ENCODE measurements at places on chromosomes 5 and 9.

DNA sequence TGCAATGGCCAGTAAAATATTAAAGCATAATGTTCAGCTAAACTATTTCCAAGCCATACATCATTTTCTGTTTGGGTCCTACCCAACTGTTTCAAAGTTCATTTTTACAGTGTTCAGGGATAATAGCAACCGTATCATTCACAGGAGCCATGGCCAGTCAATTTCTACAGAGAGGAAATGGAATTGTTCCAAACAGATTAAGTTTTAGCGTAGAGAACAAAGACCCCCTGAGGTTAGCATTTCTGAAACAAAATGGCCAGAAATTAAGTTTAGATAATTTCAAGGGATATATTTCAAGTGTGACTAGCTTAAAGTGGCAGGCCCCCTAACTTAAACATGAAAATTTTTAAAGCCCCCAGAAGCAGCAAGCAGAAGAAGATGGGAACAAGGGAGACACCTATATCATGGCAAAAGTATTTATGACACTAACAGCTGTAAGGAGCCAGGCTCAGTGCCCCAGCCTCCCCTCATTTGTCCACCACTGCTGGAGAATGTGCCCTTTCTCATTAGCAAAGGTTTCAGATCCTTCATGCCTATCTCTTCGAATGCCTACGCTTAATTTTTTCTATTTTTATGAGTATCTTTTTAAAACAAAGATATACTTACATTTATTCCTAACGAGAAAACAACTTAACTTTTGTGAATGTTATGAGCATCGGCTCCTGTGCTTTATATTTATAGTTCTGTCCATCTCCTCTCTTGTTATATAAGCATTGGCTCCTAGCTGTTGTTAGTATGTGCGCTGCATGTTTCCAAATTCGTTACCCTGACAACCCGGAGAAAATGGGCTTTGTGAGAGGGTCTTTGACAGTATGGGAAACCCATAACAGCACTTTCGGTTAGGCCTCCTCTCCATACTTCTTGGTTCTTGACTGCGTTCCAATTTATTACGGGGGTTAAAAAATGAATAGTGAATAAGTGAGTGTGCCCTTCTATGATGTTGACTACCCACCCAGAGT is 116.3 kb downstream of the MED27 start:
- DNase-seq: no peak

- no peak for DNase-seq
Observed at GRCh38 chr5:93092349-93093105, 488.5 kb downstream of the NR2F1-AS1 start.

DNA sequence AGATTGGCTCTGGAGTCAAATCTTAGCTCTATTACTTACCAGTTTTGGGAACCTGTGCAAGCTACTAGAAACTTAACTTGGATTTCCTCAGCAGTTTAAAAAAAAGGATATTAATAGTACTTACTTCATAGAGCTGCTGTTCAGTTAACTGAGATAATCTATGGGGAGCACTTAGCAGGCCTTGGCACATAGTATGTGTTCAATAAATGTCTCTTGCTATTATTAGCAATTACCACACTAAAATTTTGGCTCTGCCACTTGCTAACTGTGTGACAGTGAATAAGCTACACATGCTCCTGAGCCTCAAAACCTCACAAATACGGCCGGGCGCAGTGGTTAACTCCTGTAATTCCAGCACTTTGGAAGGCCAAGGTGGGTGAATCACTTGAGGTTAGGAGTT is 55.9 kb downstream of the CDK5RAP2 start:
- no peak for DNase-seq

GRCh38 chr9:9557804-9558334 is 1054.9 kb downstream of the PTPRD start:
- no peak for DNase-seq

- no peak for DNase-seq
Observed at GRCh38 chr9:136257381-136258298, 12.0 kb upstream of the QSOX2 start.

GRCh38 chr5:7667216-7667767 is 183.6 kb downstream of the CFAP90 start:
- DNase-seq: no peak

- no peak for DNase-seq
Observed at GRCh38 chr5:144131261-144131660, 39.2 kb downstream of the YIPF5 start.

GRCh38 chr9:113650207-113651131 is 186.9 kb downstream of the RGS3 start:
- DNase-seq: no peak

- no peak for DNase-seq
Observed at GRCh38 chr5:168176251-168176650, 115.2 kb upstream of the WWC1 start.

- no peak for DNase-seq
Observed at GRCh38 chr5:57243286-57244137, 69.7 kb downstream of the GPBP1 start.

DNA sequence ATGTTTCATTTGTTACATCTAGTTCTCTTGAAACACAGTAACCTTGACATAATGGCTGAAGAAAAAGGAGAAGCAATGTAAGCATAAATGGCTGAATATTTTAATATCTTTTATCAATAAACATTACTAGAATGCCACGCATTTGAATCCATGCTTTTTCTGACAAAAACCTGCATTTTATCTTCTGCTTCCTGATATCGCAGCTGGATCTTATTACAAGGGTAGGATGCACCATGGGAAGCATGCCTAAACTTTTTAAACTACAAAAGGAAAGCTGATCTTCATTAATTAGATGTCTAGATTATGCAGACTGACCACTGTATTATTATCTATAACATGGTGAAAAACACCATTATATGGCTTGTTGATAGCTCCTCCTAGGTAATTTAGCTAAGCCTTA is 156.6 kb downstream of the SLF1 start:
- DNase-seq: no peak

DNA sequence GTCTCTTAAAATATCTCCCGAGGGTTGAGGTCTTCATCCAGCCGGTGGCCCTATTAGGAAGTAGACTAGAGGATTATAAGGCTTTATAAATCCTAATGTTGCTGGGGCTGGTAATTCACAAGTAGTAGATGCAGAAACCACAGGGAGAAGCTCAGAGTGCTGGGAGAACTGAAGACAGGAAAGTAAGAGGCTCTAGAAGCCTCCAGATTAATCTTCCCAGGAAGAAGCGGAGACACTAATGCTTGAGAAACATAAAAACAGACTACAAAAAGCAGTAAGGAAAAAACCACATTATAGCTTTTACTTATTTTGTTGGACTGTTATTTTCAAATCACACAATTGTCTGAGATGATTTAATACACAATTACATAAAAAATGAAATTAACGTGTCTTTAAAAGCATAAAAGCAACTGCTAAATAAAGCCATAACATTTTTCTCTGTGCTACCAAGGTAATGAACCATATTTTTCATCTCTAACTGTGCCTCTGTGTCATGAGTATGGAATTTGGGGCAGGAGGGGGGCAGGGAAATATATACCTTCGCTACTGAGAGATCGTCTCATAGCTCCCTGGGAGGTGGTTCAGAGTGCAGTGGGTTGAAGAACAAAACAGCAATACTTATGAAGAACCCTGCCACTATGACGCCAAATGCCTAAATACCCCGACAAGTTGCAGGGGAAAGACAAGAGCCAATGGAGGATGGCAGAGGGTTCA is 806.2 kb upstream of the WWC1 start:
- DNase-seq: no peak

GRCh38 chr5:102286476-102286875 is 9.6 kb downstream of the SLCO4C1 start:
- no peak for DNase-seq

- no peak for DNase-seq
Observed at GRCh38 chr5:34045996-34046395, 3.0 kb upstream of the C1QTNF3 start.

DNA sequence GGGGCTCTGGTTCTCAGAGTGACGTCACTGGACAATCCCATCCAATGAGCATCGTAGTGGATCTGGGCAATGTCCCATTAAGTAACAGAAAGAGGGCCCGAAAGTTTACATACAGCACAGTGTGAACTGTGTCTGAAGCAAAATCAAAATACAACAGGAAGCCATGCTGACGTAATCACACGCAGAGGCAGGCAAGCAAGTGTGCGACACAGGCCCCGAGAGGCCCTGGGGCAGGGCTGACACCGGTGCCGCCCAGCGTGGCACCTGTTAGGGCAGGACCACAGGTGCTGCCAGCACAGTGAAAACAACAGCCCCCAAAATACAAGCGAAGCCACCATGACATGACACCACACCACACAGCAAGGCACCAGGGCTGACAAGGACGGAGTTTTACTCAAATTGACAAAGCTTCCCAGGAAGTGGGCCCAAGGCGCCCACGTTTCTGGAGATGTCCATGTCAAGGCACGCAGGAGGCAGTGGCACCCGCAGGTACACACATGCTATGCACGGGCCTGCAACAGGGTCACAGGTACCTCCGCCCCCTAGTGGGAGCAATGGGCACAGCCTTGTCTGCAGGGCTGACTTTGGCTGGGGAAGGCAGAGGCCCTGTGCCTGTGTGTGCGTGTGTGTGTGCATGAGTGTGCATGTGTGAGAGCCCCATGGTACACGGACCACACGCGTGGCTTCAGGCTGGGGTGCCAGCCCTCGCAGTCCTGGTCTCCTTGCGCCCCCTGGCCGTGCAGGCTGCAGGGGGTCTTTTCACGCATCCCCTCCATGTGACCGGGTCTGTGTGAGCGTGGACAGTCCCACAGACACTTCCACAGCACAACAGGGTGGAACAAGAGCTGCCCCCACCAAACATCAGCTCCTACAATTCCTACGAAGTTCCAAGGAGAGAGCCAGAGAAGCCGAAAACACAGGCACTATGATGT is 19.6 kb downstream of the QSOX2 start:
- DNase-seq: peak; percentile 35

DNA sequence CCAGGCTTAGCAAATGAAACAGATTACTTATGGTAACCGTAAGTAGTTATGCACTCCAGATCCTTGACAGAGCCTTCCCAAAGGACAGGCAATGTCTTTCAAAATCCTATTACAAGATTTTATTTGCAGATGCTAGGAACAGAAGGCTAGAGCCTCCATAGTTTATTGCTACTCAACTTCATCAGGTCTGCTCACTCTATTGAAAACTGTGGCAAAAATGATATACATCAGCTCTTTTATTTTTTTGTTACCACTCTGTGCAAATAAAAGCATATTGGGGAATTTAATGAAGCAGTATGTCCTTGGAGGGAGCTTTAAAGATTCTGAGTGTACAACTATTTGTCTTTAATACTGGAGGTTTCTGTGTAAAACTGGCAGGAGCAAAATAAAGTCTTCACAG is 46.5 kb downstream of the SLC44A1 start:
- no peak for DNase-seq

DNA sequence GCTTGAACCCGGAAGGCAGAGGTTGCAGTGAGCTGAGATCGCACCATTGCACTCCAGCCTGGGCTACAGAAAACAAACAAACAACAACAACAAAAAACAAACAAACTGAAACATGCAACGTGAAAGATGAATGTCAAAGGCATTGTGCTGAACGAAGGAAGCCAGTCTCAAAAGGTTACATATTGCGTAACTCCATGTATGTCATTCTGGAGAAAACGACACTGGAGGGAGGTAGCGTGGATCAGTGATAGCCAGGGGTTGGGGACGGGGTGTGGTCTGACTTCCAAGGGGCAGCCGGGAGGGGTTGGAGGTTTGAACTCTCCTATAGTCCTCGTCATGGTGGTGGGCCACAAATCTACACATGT is 12.1 kb upstream of the WDR5 start:
- DNase-seq: no peak

DNA sequence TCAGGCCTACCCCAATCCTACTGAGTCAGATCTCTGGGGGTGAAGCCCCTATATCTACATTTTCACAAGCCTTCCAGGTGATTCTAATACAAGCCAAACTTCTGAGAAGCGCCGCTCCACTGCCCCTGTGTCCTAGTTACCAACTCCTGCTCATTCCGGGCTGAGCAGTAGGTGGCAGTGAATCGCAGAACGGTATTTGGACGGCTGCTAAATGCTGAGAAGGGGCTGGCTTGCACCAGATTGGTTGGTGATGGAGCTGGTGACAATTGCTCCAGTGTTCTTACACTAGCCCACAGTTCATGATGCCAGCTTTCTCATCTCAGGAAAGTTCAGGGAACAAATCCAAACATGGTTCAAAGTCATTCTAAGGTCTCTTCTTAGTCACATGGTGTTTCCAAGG is 31.1 kb upstream of the FGF1 start:
- DNase-seq: no peak

DNA sequence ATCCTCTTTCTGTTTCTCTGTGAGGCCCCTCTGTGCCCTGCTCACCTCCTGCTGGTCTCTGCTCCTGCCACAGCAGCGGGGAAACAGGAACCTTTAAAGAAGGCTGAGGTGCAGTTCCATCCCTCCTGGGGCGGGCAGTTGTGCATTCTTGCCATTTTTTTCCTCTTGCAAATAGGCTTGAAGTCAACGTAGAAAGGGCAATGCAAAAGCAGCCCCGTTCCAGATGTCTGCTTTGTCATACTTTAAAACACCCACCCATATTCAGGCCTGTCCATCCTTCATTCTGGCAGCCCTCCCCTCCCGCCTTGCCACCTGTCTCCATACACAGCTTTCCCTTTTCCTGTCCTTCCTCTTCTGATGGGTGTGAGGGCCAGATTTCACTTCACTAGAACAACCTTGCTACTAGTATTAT is 65.4 kb upstream of the KLF9 start:
- no peak for DNase-seq

DNA sequence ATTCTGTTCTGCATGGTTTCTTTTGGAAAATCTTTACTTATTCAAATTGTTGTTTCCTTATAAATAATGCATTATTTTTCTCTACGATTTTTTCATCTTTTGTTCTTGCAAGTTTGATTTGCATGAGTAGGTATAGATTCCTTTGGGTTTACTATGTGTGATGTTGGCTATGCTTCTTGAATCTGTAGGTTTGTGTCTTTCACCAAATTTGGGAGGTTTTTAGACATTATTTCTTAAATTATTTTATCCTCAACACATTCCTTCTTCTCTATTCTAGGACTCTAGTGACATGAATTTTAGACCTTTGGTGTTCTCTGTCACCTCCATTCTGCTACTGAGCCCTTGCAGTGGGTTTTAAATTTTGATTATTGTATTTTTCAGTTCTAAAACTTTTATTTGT is 219.0 kb downstream of the CWC27 start:
- no peak for DNase-seq

- DNase-seq: no peak
Observed at GRCh38 chr5:80592105-80592504, 22.0 kb upstream of the ANKRD34B start.

- no peak for DNase-seq
Observed at GRCh38 chr5:54774281-54775170, 210.9 kb downstream of the ESM1 start.
